Left lobe of liver (tissue), 2 donors: ENCODE measurements at places on chromosomes 1 and 21. TPM values are rescaled to one million over a fixed set of nuclear protein-coding genes. Genes with fewer than 3 reads are reported as not detected.

DNA sequence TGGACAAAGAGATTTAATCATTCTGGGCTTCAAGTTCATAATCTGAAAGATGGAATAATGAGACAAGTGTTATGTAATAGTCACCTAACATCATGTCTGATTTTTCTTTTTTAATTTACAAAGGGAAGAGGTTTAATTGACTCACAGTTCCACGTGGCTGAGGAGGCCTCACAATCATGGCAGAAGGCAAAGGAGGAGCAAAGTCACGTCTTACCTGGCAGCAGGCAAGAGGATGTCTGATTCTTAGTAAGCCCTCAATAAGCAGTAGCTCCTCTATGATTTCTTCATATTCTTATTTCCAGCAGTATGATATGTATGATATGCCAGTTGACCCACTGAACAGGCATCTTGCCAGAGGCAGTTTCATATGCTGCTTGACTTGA lies 152.7 kb downstream of the S1PR1 start:
- DNase-seq, result no peak

- DNase-seq, result no peak
Measured at GRCh38 chr1:83994111-83994510, 4.8 kb downstream of the TTLL7 start.

DNA sequence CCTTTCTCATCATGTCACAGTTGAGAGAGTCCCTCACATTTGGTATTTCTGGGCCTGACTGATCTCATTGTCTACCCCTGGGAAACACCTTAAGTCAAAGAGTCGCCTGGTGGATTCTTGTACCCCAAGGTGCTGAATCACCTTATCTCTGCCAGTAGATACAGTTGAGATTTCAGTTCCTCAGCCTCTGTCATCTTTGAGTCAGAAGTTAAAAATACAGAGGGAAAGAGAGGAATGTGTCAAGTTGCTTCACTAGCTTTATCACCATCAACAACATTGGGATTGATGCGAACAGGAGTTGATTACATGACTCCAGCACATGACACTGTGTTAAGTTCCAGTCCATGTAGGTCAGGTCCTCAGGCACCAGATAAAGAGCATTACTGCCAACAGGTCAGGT lies 513.0 kb downstream of the NUF2 start:
- no peak for DNase-seq

- DNase-seq, result no peak
Measured at GRCh38 chr1:98028800-98029199, 108.0 kb upstream of the DPYD start.

The RIPPLY3 gene
- not detected for total RNA-seq

The TNNI3K gene
- total RNA-seq, result not detected

The PEF1 gene
- 24.3 TPM for total RNA-seq
